Progenitor cell of endocrine pancreas (in vitro differentiated cells): ENCODE measurements at places on chromosomes 2 and 18.

DNA sequence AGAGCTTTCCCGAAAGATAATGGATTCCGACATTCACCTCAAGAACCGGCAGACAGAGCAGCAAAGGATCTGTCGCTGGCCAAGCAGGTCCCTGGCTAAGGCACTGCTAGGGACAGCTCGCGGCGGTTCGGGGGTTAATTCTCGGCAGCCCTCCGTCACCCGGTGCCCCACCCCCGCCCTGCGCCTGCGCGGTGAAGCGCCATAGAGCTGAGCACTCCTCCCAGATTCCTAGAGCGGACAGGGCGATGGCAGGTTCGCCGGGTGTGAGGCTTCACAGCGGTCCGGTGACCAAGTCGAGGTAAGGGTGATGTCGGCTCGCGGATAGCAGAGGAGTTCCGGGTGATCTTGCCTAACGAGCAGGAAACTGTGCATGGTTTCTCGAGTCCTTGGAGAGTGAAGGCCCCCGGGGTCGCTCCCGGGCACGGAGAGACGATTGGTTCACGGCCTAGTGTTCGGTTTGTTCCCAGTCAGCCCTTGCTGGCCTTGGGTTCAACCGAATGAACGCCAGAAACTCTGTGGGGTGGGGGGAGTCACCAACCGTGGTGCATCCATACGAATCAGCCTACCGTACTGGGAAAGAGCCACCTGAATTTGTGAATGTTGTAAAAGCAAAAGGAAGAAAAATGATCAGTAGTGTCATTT is at the start of gene ZSCAN30:
Gene ZSCAN30 (minus strand): TSS at position 136 of the 642 bp plus-strand sequence. CDS start 25,877 bp downstream, outside the sequence.
- DNase-seq = peak; percentile 94

GRCh38 chr18:35268821-35269220 is 21.2 kb downstream of the ZSCAN30 start:
- DNase-seq = no peak

DNA sequence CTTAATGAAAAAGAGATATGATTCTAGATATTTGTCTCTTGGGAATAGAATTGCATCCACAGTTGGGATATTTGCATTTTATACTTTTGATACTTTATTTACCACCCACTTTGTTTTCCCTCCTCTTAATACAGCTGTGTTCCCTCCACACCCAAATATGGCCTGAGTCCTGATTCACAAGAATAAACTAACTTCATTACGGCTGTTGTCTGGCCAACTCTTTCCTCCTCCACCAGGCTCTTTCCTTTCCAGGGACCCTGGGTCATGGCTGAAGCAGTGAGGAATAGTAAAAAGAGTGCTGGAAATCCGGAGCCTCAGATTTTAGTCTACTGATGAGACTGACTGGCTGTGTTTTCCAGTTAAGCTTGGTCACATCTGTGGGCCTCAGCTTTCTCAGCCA is 48.4 kb upstream of the STAM2 start:
- DNase-seq = no peak

- DNase-seq = no peak
These were observed 27.8 kb downstream of the WDR7 start for GRCh38 chr18:56678836-56679565.

DNA sequence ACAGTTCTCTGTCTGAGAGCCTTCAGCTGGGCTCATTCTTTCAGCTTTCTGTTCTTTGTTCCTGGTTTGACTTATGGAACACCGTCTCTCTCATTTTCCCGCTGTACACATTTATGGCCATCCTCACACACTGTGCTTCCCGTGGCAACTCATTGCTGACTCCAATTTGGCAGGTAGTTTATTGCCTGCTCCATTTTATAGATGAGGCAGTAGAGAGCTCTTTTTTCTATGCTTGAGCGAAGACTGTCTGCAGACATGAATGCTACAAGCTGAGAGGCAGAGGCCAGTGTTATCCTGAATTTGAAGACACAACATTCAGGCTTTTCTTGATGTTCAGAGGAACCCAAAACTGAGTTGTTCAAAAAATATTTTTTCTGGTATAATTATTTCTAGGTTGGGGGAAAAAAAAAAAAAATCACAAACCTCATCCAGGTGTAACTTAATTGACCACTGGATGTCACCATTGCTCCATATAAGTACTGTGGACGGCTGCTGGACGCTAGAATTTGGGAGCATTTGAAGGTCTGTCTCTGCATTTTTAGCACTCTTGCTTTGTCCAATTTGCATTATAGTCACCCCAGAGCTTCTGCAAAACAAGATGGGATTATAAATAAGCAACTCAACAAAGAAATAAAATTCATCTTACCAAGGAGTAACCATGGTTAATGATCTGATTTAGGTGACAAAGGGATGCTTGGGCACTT is 83.5 kb downstream of the HRH4 start:
- DNase-seq = no peak

DNA sequence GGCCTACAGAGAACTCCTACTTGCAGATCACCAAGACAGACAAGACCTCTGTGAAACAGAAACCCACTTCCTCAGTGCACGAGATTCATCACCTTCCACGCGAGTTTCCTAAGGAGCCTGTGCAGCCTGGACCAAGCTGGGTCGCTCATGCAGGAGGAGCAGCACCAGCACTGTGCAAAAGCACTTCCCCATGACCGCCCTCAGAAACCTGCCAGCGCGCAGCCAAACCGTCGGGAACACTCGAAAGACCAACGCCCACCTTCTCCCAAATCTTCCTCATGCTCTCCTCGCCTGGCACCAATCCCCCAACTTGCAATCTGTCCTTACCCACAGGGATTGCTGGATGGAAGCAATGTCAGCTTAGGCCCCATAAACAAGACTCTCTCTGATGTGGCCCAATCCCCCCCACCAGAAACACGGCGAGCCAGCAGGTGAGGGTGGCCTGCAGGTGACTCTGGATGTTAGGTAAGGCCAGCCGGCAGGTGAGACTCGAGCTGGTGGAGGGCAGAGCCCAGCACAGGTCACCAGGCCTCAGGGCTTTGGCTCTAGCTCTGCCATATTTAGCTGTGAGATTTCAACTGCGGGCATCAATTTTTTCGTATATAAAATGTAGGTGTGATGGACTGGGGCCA is 69.4 kb downstream of the PXDN start:
- DNase-seq = no peak

DNA sequence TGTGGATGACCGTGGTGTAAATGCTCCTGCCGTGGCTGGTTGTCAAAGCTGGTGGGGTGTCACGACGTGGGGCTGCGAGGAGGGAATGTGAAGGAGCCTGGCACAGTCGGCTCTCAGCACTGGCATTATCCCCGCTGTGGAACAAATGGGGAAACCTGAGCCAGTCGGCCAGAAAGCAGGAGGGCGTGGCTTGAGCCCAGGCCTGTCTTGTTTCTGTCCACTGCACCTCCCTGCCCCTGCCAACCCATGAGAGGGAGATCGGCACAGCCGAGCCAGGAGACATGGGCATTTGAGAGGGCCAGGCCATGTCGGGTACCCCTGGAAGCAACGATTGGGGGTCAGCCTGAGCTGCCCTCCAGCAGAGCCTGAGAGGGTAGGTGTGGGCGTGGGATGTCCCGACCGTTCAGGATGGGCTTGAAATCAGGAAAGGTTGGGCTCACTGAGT is 44.5 kb downstream of the PDIA6 start:
- DNase-seq = no peak

DNA sequence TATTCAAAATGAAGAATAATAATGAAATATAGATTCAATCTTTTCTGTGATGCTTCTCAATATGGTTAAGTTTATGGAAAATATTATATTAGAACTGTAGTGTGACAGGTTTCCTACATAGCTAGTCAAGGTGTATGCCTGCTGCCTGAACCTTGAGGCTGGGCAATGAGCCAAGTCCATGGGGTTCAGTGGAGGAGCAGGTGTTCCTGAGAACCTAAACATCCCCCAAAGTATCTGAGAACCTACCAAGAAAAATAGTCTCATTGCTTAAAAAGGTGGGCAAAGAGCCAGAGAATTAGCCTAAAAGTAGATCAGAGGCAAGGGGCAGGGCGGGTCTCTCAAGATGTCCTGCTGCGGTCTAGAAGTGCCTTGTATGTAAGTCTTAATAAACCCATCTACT is 185.9 kb upstream of the SPHKAP start:
- DNase-seq = no peak

- DNase-seq = no peak
These were observed 66.1 kb downstream of the GYPC start for GRCh38 chr2:126722081-126722480.

GRCh38 chr18:36185901-36186460 is 1.3 kb upstream of the MOCOS start:
- no peak for DNase-seq
